T follicular helper cell (primary cell): ENCODE measurements at places on chromosomes 1 and 21.

- peak; percentile 85 for DNase-seq
Measured at GRCh38 chr1:150979092-150980056, 2.7 kb upstream of the ANXA9 start.

- no peak for DNase-seq
Measured at GRCh38 chr1:201683397-201683796, 144.5 kb downstream of the NAV1 start.

GRCh38 chr1:159473335-159473734 is 33.8 kb downstream of the OR10J1 start:
- no peak for DNase-seq

GRCh38 chr1:100001462-100001861 is 31.7 kb downstream of the SLC35A3 start:
- DNase-seq: no peak

GRCh38 chr1:53947172-53947907 is 1.2 kb downstream of the LRRC42 start:
- no peak for DNase-seq

- no peak for DNase-seq
Measured at GRCh38 chr1:69833536-69833935, 265.8 kb downstream of the LRRC7 start.

DNA sequence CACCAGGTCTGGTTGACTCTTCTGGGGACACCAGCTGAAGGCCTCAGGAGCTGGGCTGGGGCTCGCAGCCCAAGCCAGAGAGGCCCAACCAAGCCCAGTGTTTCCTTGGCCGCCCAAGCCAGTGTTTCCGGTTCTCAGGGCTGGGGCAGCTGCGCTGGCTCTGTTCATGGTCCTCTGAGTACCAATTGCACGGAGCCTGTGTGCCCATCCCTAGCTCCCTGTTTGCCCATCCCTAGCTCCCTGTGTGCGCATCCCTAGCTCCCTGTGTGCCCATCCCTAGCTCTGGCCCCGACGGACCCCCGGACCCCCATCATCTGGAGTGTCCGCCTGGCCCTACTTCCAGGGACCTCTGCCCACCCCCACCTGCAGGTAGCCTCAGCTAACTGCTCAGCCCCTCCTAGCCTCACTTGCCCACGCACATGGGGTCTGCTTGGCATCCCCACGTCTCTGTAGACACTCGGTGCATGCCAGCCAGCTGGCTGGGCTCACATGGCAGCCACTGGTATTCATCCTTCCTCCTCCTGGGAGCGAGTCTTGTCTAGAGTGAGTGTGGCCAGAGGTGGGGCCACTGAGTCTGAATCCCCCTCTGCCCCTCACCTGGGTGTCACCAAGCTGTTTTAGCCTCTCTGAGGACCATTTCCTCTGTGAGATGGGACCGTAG is 64.0 kb downstream of the WNT9A start:
- no peak for DNase-seq

DNA sequence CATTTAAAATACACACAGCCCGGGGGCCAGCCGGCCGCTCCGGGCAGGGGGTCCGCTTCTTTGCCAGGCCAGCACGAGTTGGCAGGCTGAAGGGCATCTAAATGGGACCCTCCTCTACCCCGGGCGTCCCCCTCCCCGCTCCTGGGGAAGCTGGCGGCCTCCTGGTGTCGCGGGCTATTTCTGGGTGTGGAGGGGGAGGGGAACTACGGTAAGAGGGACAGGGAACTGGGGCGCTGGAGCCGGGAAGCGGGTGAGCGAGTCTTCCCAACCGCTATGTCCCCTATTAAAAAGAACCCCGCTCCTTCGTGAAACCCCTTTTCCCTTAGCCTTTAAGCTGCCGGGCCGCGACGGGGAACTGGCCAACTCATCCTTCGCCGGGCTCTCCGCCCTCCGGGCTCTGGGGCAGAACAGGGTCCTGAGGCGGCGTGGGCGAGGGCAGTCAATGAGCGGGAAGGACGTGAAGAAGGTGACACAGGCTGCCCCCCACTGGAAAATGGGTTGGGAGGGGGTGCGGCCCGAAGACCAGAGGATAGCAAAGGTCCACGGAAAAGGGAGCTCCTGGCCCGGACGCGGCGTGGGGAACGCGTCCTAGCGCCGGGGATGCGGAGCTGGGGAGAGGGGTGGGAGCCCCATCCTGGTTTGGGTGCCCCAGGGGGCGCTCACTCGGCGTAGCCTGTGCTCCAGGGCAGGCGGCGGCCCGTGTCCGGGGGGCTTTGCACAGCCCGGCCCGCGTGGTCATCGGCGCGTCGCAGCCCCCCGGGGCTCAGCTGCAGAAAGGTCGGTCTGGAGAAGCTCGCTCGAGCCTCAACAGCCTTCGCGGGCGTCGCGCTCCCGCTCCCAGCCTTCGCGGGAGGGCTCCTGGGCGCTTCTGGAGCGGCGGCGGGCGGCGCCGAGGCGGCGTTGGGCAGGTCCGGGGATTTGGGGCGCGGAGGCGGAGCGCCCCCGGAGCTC is 544 bp downstream of the PPM1J start:
- DNase-seq: no peak

- no peak for DNase-seq
Measured at GRCh38 chr21:43295066-43295958, 126.5 kb downstream of the CRYAA start.

DNA sequence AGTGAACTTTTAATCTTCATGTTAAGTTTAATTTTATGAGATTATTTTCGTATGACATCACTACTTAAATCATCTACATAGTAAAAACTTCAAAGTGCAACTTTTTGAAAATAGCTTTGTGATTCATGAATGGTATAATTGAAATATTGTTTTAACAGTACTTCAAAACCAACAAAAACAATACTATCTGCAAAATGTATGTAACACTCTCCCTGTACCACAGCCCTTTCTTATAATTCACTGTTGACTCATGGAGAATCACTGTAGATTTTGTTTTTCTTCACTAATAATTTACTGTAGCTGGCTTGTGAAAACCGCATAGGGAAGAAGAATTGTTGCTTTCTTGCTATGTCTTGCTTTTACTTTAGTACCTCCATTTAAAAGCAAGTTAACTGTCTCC is 301.4 kb upstream of the ADAMTS5 start:
- DNase-seq: no peak

GRCh38 chr1:15703562-15703961 is 19.4 kb downstream of the PLEKHM2 start:
- DNase-seq: no peak

GRCh38 chr1:9755441-9755995 is 68.2 kb downstream of the CLSTN1 start:
- DNase-seq: no peak

GRCh38 chr1:76115171-76115570 is 40.6 kb downstream of the ST6GALNAC3 start:
- no peak for DNase-seq

- DNase-seq: no peak
Measured at GRCh38 chr1:8794605-8795004, 22.8 kb downstream of the RERE start.

- no peak for DNase-seq
Measured at GRCh38 chr1:55378582-55378981, 163.4 kb upstream of the USP24 start.

- DNase-seq: peak; percentile 37
Measured at GRCh38 chr21:45304945-45305344, 17.2 kb upstream of the POFUT2 start.

GRCh38 chr1:188397521-188397920 is 1568.8 kb downstream of the PLA2G4A start:
- no peak for DNase-seq

GRCh38 chr21:34838956-34839820 is 170.4 kb downstream of the CLIC6 start:
- DNase-seq: no peak

- no peak for DNase-seq
Measured at GRCh38 chr1:172946814-172947507, 103.8 kb downstream of the TNFSF18 start.

DNA sequence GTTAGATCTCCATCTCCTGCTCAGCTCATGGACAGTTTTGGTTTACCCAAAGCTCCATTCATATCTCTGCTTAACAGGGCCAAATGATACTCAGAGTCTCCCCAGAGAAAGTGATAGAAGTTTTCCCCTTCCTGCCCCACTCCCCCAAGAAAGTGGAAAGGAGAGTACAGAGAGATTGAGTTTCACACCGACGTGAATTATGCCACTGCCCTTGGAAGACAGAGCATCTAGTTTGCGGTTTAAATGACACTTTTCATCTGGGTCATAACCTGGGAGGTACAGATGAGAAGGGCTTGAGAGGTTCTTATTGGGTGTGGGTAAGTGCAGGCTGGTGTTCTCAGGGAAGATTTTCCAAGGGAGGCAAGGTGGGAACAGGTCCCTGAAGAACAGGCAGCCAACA is 6.9 kb upstream of the ZNF362 start:
- no peak for DNase-seq

DNA sequence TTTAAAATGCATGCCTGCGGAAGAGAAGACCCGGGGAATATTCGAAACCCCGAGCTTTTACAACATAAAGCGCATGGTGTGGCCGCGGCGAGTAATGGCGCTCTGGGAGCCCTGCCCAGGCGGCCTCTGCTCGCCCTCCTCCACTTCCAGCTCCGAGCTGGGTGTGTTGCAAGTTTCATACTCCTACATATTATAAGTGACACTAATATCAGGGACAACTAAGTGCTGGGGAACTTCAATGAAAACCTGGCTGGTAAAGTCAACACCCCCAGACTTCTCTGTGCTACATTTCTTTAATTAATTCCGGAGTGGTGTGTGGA is 11.8 kb downstream of the SIM2 start:
- no peak for DNase-seq

- no peak for DNase-seq
Measured at GRCh38 chr1:91141858-91142257, 120.0 kb upstream of the ZNF644 start.

DNA sequence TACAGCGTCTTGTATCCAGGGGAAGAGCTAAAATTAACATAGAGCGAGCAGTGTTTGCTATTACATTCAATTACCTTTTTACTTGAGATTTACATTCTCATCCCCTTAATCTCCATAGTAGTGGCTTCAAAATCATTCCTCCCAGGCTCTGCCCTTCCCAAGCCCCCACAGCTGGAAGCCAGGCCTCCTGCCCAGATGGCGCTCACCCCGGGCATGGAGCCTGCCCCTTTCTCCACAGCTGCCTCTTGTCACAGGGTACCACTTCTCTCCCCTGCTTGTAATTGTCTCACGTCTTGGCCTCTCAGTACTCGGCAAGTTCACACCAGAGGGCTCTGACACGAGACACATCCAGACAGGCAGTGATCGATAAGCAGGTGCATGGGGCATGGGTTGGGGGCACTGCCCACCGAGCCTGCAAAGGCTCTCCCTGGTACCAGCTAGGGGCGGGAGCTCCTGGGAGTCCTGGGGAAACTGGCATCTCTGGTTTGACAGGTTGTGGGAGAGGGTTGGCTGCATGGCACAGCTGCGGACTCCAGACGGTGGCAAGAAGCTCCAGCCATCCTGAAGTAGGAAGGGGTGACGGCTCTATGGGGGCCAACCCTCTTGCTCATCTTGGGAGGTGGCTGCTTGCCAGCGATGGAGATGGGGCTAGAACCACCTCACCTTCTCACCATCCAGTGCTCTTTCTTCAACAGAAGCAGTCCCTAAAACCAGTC is 20.1 kb downstream of the CASZ1 start:
- DNase-seq: no peak

GRCh38 chr1:38256072-38256471 is 209.5 kb upstream of the POU3F1 start:
- DNase-seq: no peak

DNA sequence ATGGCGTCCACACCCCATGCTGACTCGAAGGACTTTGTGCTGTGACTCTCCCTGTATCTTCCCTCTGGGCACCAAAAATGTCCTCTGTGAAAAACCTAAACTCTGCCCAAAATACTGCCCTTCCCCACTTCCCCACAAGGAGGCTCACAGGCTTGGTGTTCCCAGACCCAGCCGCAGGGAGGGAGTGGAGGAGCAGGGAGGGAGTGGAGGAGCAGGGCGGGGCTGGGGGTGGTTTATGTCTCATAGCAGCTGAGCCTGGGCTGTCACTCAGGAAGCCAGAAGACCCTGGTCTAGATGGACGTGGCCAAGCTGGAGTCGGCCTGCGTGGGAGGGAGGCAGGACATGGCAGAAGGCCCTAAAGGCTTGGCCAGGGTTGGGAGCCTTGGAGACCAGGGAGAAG is 461.7 kb downstream of the PTPRU start:
- DNase-seq: no peak
